ENCODE measurements at places on chromosomes 6 and 20. TPM values are rescaled to one million over a fixed set of nuclear protein-coding genes. Genes with fewer than 3 reads are reported as not detected.

The DSP gene
- 39.6 TPM for total RNA-seq

The MOXD1 gene
- total RNA-seq, result 1.5 TPM

The BMP7 gene
- 0.13 TPM for total RNA-seq

The PXMP4 gene
- total RNA-seq, result 5.8 TPM

The ERVFRD-1 gene
- total RNA-seq, result not detected

The CAPN11 gene
- total RNA-seq, result not detected

The GTSF1L gene
- not detected for total RNA-seq

The NFATC2 gene
- total RNA-seq, result 9.2 TPM

The SDCBP2 gene
- total RNA-seq, result 1.6 TPM

The HSPA1L gene
- 1.4 TPM for total RNA-seq

The NKX2-2 gene
- total RNA-seq, result not detected

The UBE2C gene
- 281 TPM for total RNA-seq

The ASF1A gene
- total RNA-seq, result 9.1 TPM

The CTAGE9 gene
- total RNA-seq, result not detected

The KIAA1755 gene
- 0.13 TPM for total RNA-seq

The ABHD16A gene
- total RNA-seq, result 14.8 TPM

The OR12D3 gene
- total RNA-seq, result not detected

The TMEM244 gene
- not detected for total RNA-seq

The CAGE1 gene
- not detected for total RNA-seq

The BPIFA1 gene
- total RNA-seq, result not detected

The PEX7 gene
- total RNA-seq, result 4.4 TPM

The MCM3 gene
- total RNA-seq, result 77.1 TPM

The AKAP7 gene
- 3.1 TPM for total RNA-seq

The DBNDD2 gene
- total RNA-seq, result 28.8 TPM

The XKR7 gene
- total RNA-seq, result 0.02 TPM

The FAM217A gene
- not detected for total RNA-seq

The TFAP2B gene
- total RNA-seq, result not detected
